ENCODE measurements at places on chromosomes 1 and 21.
A peak's percentile ranks its signal among the peaks of the same experiment; 100 is the strongest.

GRCh38 chr1:113946678-113947387 is 17.7 kb downstream of the HIPK1 start:
- DNase-seq: no peak

GRCh38 chr1:245770156-245770555 is 615.4 kb downstream of the KIF26B start:
- no peak for DNase-seq

DNA sequence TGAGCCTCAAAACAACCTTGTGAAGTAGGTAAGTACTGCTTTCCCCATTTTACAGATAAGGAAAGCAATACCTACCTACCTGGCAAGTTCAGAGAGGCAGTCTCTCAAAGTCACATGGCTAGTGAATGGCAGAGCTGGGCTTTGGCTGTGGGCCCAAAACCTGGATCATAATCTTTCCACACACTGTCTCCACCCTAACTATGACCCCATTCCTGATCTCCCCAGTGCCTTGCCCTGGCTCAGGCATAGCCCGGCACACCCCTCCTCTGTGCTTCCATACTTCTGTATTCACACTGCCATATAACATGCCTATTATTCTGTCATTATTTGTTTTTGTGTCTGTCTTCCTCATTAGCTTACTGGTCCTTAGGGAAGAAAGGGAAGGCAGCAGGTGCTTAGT is 15.9 kb downstream of the GNG12 start:
- DNase-seq: no peak

- peak; percentile 16 for DNase-seq
Measured at GRCh38 chr1:240193679-240194078, 102.0 kb downstream of the FMN2 start.

GRCh38 chr21:43574741-43575472 is 84.4 kb downstream of the HSF2BP start:
- DNase-seq: no peak

DNA sequence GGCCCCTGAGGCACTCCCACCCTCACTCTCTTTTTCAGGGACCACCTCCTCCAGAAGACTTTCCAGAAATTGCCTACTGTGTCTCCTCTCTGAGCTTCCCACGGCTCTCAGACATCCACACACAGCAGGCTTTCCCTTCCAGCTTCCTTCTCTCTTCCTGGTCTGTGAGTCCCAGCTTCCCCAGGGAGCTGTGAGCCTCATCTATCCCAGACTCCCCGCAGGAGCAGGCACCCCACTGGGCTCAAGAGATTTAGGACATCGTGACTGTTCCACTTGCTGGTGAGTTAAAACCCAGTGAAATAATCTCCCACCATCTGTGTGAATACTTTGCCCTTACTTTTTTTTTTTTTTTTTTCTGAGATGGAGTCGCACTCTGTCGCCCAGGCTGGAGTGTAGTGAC is 22.0 kb upstream of the PRELP start:
- DNase-seq: no peak

GRCh38 chr1:221188458-221188857 is 309.2 kb downstream of the HLX start:
- no peak for DNase-seq

GRCh38 chr1:235500971-235501540 is 3.2 kb downstream of the B3GALNT2 start:
- DNase-seq: peak; percentile 47

DNA sequence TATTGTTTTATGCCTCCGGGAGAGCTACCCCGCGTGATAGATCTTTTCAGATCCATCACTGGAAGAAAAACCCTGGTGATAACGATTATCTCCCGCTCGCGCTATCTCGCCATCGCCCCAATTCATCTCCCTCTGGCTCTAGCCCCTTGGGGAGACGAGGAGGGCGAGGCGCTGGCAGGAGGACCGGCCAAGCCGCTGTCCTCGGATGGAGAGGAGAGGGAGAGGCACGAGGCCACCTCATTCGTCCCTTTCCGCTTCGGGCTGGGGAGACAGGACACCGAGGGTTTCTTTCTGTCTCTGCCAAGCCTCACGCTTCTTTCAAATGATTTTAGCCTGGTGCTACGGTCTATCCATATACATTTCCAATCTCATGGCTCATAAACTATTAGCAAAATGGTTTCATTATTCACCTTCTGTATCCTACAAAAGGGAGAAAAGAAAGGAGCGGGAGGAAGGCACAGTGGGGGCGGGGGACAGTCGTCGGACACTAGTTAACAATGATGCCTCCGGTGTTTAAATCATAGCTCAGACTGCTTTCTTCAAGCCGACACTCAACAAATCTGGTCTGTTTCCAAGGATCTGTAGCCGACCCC is 415.0 kb upstream of the ESRRG start:
- no peak for DNase-seq

DNA sequence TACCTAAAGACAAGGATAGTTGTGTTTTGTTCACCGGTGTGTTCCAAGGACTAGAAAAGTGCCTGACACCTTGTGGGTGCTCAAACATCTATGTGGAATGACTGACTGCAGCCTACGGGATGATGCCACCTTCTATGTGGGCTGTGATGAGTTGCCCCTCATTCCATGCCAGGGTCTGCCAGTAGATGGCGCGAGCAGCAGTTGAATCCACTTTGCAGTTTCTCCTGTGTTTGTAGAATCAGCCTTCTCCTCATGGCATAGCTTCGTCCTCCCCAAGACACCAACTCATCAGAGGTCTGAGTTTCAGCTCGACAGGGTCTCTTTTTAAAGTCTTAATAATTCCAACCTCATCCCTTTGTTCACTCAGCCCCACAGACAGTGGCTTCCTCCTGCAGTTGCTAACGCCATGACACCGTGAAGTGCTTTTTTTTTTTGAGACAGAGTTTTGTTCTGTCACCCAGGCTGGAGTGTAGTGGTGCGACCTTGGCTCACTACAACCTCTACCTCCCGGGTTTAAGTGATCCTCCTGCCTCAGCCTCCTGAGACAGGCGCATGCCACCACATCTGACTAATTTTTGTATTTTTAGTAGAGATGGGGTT is 133.7 kb downstream of the CAPN8 start:
- DNase-seq: peak; percentile 45

- peak; percentile 88 for DNase-seq
Measured at GRCh38 chr1:231702804-231703203, 76.2 kb downstream of the DISC1 start.

DNA sequence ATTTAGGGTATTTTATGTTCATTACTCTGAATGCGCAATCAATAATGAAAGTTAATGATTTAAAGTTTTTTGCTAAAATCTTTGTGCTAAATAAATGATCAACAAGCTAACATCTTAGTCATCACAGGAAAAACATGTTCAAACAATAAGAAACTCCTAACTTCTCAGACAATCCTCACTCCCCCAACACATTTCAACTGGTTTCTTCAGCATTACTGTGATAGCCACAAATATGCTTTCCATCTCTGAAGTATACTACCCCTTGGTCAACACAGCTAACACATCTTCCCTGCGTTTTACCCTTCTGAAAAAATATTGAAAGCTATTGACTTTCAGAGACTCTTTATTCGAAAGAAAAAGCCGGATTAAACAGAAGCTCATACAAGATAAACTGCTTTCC is 85.8 kb downstream of the ZNF644 start:
- DNase-seq: no peak

DNA sequence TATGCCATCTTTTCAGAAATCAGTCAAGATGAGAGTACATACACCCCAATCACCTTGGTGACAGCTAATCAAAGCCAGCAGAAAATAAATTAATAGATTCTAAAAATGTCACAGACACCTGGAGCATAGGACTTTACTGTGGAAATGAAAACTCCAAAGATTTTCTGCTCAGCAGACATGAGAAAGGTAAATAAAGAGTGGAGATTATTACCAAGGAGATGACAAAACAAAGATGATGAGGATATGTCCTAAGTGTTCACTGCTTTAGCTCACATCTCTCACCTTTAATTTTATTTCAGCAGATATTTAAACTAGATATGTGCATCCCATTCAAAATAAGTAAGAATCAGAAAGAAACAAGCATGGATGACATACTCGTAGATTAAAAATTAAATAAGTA is 14.8 kb upstream of the KCNT2 start:
- DNase-seq: no peak

GRCh38 chr1:169048043-169048442 is 58.4 kb upstream of the ATP1B1 start:
- DNase-seq: no peak

DNA sequence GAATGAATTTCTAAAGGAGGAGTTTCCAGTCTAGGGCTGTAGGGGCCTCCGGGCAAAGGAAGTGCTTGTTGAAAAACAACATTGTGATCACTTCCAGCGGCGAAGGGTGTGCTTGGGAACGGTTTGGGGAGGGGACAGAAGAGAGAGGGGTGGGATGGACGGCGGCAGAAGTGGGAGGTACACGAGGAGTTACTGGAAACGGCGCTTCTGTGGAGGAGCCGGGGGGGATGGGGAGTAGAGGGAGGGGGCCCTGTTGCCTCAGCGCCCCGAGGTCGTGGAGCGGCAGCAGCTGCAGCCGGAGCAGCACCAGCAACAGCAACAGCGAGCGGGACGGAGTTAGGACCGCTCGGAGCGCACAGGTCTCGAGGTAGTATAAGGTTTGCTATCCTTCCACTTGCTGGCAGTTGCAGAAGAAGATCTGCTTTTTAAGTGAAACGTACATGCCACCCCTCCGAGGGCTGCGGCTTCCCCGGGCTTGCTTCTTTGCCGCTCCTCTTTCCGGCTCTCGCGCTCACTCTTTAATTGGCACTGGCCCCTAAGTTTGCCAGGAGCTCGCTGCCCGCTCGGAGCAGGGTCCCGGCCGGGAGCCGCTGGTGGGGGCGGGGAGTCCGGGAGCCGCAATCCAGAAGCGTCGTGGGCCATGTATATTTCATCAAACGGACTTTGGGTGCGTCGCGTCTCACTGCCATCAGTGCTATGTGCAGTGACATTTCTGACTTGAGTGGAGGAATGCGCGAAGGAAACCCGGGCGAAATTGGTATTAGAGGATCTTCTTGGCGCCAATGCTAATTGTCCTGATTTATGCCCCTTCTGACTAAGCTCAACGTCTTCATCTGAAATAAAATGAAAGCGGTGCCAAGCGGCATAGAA is 771 bp upstream of the NTNG1 start:
- DNase-seq: peak; percentile 74

GRCh38 chr1:16186655-16187235 is 25.7 kb downstream of the ARHGEF19 start:
- no peak for DNase-seq

GRCh38 chr1:110787328-110788071 is 85.4 kb upstream of the CD53 start:
- DNase-seq: no peak

- DNase-seq: no peak
Measured at GRCh38 chr1:38231941-38232340, 185.3 kb upstream of the POU3F1 start.

GRCh38 chr1:32869923-32870614 is 643 bp downstream of the FNDC5 start:
- no peak for DNase-seq

DNA sequence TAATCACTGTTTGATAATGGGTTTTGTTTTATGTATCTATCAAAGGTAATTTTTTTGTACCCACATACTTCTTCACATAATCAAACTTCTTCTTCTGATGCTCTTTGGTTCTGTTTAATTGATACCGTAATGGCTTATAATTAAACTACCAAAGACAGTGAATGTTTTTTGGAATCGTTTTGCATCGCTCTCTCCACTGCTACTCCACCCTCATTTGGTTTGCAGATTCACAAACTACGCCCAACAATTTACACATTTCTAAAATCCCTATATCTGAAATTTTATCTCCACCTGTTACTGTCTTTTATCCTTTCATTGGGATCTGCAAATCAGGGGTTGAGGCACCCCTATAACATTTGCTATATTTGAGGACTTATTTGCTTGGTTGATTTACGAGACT is 319.6 kb downstream of the RWDD3 start:
- no peak for DNase-seq

DNA sequence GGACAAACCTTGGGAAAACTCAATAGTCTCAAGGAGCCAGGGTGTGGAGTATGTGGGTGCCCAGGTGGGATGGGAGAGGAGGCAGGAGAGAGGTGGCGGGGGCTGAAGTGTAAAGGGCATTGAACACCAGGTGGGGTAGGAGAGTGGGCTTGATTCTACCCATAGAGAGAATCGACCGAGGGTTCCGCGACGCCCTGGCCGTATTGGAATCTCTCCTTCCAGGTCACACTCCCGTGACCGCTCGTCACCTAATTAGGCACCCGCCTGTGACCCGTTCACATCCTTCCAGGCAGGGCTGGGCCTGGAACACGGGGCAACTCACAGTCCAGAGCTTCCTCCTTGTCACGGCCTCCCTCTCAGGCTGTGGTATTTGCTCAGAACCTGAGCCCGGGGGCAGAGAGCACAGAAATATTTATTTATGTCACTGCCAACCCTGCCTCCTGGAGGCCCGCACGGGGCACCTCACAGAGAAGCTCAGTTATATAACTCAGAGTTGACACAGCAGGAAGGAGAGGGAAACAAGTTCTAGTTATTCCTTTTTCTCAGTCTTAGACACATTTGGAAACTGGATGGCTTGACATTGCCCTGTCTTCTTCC is 12.0 kb downstream of the NCMAP start:
- DNase-seq: peak; percentile 37

GRCh38 chr1:225828706-225829345 is 18.9 kb downstream of the EPHX1 start:
- DNase-seq: no peak

GRCh38 chr1:219299420-219299819 is 125.7 kb downstream of the LYPLAL1 start:
- DNase-seq: no peak

GRCh38 chr1:213276236-213276635 is 225.2 kb downstream of the RPS6KC1 start:
- DNase-seq: no peak

- no peak for DNase-seq
Measured at GRCh38 chr1:30024411-30025195, 698.8 kb downstream of the MATN1 start.

DNA sequence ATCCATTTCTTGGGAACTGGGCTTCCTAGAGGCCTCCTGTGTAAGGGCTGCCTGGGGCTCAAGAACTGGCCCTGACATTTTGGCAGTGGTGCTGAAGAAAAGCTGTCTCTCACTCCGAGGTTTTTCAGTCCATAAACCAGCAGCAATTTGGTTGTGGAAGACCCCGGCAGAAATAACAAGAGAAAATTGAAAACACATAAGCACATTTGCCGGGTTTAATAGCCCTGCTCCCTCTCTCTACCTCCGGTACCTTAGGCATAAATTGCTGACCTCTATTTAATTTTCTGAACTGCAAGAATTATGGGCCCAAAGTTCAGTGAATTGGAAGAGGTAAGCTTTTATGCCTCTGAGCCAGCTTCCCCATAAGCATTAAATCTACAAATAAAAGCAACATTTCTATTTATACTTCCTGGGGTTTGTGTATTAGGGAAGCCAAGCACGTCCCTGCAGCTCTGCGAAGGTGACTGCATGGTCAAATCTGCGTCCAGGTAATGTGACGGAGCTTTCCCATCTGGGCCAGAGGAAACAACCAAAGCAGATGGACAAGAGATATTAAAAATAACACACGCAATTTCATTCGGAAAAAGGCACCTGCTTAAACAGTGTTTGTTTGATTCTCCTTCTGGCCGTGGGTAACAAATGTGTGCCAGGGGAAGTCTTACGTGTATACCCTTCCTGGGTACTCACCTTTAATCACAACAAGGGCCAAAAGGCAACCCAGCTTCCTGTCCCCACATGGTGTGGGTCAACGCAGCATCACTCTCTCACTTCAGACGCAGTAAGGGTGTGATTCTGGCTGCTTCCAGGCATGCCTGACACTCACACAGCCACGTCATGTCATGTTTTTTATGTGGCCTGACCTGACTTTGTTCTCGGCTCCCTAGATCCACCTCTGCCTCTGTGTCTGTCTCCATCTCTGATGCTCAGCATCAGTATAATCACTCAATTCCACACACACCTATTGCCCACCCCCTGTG is 69.2 kb downstream of the PAPPA2 start:
- DNase-seq: no peak
